ENCODE measurements at places on chromosomes 1 and 21.

DNA sequence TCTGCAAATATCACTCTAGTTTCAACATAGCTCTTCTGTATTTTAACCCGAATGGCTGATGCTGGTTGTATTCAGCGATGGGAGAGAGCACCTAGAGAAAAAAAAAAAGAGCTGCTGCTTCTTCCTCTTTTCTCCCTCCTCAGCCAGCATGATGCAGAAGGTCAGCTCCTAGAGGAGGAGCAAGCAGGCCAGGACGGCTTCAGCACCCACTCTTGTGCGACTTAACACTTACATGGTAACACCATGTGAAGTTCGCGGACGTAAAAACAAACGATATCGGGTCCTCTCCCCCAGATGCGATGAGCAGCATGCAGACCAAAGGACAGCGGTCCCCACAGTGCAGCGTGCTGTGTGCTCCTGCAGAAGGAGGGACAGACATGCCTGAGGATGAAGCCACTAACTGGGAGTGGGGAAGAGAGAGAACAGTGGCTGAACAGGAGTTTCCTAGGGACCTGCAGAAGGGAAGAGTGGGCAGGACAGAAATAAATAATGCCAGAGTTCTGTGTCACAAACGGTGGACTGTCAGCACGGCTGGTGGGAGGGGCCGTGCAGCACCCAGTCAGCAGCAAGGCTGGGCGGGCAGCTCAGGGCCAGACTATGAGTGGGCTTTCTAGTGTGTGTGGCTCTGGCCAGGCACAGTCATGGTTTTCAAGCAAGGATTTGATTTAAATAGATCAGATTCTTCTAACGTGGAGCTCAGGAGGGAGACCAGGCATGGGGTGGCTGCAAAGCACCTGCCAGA lies 11.4 kb upstream of the B3GALT5 start:
- DNase-seq, result no peak

- DNase-seq, result peak; percentile 81
These were observed 5.9 kb downstream of the PLOD1 start for GRCh38 chr1:11940260-11940921.

DNA sequence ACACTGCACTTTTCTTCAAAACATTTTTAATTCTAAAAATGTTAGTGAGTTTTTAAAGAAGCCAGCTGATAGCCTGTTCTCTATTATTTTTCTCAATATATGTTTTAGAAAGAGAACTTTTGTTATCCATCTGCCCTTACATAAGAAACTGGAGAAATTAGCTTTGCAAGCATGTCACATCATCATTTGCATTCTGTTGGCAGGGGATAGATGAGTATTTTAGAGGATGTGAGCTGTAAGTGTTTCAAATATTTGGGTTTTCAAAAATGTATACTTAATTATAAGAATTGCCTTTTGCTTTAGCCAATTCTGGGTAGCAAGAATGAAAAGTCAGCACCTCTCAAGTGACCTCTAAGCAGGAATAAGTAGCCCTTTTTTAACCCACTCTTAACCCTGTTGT lies 7.4 kb downstream of the NFIA start:
- no peak for DNase-seq

DNA sequence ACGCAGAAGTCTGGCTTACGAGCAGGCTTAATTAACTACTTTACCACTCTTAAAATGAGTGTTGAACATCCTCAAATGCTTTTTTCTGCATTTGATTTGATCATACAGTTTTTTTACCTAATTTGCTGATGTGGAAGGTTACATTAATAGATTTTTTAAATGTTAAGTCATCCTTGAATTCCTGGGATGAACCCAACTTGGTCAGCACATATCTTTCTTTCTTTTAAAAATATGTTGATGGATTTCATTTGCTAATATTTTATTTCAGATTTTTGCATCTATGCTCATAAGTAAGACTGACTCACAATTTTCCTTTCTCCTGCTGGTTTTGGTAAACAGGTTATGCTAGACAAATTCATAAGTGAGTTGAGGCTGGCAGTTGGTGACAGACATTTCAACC lies 82.9 kb downstream of the LHX4 start:
- DNase-seq, result peak; percentile 29

DNA sequence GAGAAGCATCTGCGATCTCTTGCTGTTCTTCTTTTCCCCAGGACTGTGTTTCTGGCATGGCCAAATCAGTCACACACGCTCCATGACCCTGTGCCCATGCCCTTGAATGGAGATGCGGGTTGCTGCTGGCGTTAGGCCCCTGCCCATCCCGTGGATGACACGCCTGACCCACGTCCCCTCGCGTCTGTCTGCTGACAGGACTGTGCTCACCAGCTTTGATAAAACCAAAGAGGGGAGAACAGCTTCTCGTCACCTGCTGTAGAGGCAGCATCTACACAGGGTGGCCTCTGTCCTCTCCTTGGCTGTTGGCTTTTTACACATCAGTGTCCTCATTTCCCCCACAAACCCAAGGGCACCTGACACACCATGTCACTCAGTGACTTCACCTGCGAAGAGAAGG lies 6.9 kb downstream of the MT1HL1 start:
- no peak for DNase-seq

- no peak for DNase-seq
These were observed 104.6 kb downstream of the ADARB1 start for GRCh38 chr21:45178971-45179370.

DNA sequence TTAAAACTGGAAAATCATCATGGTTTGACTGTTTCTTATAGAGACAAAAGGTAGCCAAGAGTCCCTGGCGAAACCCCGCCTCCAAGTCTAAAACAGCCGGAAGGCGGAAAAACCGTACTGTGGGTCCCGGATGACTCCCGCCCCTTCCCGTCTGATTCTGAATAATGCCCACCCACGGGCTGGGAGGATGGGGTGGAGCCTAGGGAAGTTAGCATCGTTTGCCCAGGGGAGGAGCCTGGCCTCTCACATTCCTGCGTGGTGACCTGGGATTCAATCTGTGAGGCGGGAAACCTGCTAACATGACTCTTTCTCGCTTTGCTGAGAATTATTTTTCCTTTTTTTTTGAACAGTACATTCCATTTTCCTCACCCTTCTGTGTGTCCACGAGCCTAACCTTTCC lies 124.9 kb downstream of the KCNK1 start:
- no peak for DNase-seq

GRCh38 chr1:42118125-42118524 lies 35.1 kb upstream of the GUCA2B start:
- DNase-seq, result no peak

DNA sequence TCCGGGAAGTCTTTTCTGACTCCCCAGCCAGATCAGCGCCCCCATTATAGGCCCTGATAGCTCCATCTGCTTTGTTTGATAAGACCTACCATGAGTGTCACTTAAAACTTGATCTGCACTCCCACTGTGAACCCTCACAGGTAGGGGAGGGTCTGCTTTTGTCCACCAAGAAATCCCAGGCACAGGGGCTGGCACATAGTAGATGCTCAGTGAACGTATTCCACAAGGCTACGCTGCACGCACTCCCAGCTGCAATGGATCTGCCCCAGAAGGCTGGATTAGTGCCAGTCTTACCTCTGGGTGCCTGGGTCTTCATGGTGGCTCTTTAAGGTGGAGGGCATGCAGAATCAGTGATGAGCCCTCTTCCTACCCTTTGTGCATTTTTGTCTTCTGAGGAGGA lies 447.1 kb downstream of the PTPRU start:
- no peak for DNase-seq

DNA sequence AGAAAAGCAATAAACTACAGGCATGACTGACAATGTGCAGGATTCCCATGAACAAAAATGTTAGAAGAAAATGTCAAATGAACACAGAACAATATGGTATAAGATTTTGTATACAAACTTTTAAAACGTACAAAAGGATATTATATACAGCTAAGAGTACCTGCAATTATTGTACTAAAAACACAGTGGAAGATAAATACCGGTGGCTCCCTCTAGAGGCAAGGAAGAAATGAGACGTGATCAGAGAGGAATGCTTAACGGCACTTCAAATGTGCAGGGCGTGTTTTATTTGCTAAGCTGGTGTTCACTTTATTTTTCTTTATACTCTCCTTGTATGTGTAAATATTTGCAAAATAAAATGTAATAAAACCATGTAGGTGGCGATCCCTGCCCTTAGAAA lies 191.8 kb upstream of the SAMSN1 start:
- DNase-seq, result peak; percentile 19

DNA sequence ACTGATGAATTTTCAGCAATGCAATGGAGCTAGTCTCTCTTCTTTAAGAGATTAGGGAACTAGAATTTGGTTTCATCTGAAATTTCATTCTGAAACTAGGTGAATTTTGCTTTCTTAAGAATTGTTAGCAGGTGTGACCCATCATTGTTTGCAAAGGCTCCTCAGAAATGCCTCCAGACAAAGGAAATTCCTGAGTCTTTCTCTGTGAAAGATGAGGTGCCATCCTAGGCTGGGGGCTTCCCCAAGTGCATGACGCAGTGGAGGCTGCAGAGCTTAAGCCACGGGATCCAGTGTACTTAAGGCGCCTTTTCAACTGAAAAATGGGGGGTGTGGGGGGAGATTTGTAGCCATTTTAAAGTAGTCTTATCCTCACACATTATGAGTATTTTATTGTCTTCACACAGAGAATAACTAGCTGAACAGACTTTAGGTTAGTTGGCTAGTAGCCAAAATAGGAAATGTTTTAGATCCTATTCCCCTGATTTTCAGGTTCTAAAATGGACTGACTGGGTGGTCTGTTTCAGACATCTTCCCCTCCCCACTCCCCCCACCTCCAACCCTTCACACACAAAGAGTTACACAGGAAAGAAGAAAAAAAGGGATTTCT lies 202.0 kb downstream of the NFIA start:
- no peak for DNase-seq

- DNase-seq, result no peak
These were observed 595 bp upstream of the E2F2 start for GRCh38 chr1:23531562-23532094.

- DNase-seq, result peak; percentile 46
These were observed 385.5 kb downstream of the SMYD3 start for GRCh38 chr1:246121533-246121932.

DNA sequence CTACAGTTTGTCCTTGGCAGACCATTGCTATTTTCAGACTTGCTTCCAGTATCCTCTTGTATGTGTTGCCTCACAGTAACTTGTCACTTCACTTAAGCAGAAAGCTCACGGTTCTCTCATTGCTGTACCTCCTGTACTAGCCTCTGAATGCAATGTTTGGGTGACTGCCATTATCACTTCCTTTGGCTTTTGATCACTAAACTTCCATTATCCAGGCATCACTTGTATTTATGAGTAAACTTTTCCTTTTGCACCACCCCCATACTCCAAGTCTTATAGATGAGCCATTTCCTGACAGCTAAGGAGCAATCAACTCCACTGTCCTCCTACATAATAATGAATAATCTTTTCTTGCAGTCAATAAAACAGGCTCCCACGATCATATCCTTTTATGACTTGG lies 255.3 kb downstream of the PDE4B start:
- peak; percentile 3 for DNase-seq

- DNase-seq, result no peak
These were observed 77.7 kb downstream of the LRRC8C start for GRCh38 chr1:89710498-89711139.

DNA sequence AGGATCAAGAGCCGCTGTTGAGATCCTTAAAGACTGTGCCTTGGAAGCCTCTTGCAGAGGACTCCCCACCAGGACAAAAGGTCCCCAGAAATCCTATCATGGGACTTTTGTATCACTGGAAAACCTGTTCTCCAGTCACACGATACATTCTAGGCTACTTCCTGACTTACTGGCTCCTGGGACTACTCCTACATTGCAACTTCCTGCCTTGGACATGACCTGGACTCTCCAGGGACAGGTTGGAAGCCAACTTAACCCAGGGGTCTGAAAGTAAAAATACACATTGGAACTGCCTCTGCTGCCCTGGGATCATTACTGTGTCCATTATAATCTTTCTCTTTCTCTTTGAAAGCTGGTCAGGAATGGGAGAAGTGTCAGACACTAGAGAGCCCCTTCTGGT lies 9.9 kb downstream of the PIGV start:
- no peak for DNase-seq

- DNase-seq, result peak; percentile 81
These were observed 35.8 kb downstream of the GREM2 start for GRCh38 chr1:240575981-240576662.

DNA sequence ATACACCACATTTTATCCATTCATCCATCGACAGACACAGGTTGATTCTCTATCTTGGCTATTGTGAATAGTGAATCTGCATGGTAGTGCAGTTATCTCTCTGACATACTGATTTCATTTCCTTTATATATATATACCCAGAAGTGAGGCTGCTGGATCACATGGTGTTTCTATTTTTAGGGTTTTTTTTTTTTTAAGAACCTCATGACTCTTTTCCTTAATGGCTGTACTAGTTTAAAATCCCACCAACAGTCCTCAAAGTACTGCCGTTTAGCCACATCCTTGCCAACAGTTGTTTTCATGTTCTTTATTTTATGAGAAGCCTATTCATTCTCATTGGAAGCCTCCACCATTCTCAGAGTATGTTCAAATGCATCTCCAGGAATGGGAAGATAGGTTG lies 258.7 kb upstream of the SNX7 start:
- no peak for DNase-seq

DNA sequence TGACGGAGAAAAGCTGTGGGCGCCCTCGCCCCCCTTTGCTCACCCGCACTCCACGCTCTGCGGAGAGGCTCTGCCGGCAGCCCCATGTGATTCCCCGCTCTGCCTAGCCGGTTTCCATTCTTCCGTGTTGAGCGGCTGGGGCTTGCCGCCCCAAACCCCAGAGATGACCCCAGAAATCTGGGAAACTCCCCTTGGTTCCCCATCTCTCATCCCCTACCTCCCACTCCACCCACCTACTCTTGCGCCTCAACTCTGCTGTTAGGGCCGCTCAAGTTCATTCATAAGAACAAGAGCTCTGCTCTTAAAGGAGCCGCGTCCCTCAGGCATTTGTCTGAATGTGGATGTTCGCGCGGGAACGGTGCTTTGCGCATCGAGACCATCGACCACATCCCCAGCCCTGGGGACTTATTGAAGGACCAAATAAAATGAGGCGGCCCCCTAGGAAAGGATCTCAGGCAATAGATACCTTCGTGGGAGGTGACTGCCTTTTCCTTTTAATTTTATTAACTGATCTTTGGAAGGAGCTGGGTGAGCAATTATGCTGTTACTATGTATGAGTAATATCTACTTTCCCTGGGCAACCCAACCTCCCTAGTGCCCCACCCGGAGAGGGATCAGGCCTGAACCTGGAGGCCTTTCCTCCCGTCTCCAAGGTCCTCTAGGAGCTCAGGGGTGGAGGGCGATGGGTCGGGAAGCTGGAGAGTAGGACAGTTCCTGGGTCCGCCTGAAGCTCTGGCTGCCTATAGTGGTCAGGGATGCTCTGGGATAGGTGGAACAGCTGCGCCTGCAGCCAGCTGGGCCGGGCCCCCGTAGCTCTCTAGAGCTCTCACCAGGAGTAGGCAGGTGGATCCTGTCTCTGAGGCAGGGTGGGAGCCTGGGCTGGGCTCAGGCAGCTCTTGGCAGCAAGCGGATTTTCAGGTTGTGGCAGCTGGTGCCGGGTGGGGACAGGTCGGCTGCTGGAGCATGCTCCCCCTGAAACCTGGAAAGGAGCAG lies 898 bp downstream of the MFSD2A start:
- peak; percentile 59 for DNase-seq

GRCh38 chr1:207259391-207259790 lies 62.1 kb upstream of the CD55 start:
- DNase-seq, result peak; percentile 47
